Fibroblast of pulmonary artery (primary cell): ENCODE measurements at places on chromosomes 5 and 9.
A peak's percentile ranks its signal among the peaks of the same experiment; 100 is the strongest.

DNA sequence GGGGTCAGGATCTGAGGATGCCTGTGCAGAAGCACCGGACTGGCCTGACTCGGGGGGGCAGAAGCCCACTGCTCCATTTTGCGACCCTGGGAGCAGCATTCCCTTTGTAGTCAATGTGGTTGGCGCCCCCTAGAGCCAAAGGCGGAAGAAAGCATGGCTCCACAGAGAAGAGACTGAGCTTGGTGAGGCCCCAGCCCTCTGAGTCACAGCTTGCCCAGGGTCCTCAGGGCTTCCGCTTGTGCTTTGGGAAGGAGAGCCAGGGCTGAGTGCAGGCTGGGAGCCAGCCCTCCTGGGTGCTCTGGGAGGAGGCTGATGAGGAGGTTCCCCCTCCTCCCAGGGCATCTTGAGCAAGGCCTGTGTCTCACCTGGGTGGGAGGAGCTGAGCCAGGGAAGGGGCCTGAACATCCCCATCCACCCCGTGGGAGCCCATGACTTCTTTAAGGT is 5.5 kb upstream of the AQP3 start:
- DNase-seq: peak; percentile 85

DNA sequence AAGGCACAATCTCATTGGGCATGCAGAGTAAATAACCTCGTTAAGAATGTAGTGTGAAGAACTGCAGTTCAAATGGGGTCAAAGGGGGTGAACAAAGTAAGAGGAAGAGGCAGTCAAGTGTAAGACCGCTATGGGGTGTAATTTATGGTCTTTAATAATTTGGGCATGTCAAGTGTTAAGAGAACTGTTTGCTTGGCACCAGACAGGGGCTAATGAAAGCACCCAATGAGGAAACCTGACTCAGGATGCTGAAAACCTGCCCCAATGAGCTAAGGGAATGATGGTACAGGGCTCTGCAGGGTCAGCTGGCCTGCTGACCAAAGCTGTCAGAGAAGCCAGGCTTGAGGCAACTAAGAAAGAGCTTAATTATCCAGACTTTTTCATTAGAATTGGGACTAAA is 368.1 kb downstream of the DTWD2 start:
- DNase-seq: no peak

- DNase-seq: no peak
Measured at GRCh38 chr5:84779186-84779585, 394.5 kb upstream of the EDIL3 start.

DNA sequence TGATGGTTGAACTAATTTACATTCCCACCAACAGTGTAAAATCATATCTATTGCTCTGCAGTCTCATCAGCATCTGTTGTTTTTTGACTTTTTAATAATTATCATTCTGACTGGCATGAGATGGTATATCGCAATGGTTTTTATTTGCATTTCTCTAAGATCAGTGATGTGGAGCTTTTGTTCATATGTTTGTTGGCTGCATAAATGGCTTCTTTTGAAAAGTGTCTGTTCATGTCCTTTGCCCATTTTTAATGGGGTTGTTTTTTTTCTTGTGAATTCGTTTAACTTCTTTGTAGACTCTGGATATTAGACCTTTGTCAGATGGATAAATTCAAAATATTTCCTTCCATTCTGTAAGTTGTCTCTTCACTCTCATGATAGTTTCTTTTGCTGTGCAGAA is 115.2 kb upstream of the CDH12 start:
- DNase-seq: no peak

GRCh38 chr5:133713751-133714150 is 101.4 kb upstream of the FSTL4 start:
- no peak for DNase-seq

GRCh38 chr5:108101821-108102220 is 280.1 kb downstream of the FBXL17 start:
- no peak for DNase-seq

DNA sequence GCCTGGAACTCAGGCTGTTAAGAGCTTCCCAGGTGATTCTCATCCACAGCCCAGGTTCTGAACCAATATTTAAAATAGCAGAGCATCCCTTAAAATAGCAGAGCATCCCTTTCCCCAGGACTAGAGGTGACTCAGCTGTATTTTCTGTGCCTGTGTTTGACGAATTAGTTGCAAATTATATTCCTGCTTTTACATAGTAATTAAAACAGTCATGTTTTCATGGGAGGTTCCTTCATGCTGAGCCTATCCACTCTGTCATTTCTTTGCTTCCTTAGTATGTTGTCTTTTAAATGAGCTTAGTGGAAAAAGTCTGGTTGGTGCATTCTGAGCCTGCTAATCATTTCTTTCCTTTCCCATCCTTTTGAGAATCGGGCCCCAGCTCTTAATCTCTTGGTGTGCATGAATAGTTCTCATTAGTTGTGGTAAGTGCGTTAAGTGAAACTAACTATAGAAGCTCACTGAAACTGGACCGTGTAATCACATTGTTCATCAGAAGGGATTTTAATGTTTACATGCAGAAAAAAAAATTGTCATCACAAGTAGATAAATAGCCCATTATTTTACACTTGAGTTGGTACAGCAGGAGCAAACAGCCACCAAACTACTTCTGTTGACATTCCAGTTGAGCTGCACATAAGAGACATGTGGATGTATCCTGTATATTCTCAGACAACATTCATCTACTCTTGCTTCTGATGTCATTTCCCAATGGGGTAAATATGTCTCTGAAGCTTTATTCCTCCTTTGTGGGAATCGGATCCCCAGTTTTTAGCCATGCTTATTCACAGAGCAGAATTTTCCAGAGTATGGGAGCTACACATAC is 596.9 kb upstream of the WWC1 start:
- no peak for DNase-seq

- DNase-seq: no peak
Measured at GRCh38 chr5:164651546-164652275, 1146.3 kb downstream of the MAT2B start.

GRCh38 chr5:53023969-53024368 is 34.8 kb downstream of the ITGA2 start:
- DNase-seq: peak; percentile 86

DNA sequence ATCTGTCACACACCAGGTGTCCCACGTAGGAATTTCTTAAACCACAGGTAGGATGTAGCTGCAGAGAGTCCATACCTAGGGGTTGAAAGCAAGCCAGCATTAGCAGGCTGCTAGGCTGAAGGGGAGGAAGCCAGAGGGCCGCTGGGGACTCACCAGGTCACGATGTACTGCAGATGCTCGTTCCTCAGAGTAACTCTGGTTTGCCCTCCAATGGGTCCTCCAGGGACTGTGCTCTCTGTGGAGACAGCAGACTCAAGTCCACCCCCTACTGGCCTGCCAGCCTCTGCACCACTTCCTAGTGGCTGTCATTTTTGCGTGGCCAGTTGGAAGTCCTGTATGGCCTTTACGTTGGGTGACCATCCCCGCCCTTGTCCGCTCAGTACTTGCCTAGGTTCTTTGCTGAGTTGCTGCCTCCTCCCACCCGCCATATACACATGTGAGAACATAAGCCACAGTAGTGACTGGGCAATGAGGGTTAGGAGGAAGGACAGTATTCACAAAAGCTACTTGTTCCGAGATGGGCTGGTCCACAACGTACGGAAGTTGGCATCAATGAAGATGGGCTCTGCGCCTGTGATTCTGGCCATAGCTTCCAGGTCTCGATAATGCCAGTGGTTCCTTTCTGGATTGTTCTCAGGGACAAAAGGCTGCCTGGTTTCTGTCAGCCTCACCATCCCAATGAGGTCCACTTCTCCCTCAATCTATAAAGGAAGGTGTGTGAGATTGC is 4.1 kb downstream of the RPL7A start:
- DNase-seq: peak; percentile 71

- peak; percentile 17 for DNase-seq
Measured at GRCh38 chr5:57844410-57844809, 361.8 kb upstream of the ACTBL2 start.
